ENCODE measurements at places on chromosomes 5 and 9.
A peak's percentile ranks its signal among the peaks of the same experiment; 100 is the strongest.

GRCh38 chr5:174327317-174327864 lies 281.9 kb downstream of the NSG2 start:
- DNase-seq, result peak; percentile 34

- DNase-seq, result no peak
Measured at GRCh38 chr5:67050635-67051034, 146.0 kb downstream of the CD180 start.

GRCh38 chr5:161803-162110 lies 29.5 kb upstream of the LRRC14B start:
- no peak for DNase-seq

DNA sequence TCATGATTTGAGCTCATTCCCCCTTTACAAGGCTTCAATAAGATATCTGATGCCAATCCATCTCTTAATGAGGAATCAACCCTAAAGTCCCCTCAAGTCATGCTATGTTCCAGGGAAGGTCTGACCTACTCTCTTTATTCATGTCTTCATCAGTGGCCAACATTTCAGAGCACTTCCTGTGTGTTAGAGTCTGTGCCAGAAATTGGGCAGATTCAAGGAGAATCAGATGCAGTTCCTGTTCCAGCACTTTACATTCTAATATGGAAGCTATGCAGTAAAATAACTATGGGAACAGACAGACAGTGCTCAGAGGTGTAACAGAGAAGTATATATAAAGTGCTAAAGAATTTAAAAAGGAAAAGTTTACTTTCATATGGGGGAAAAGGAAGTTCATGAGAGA lies 193.4 kb upstream of the NR4A3 start:
- no peak for DNase-seq

DNA sequence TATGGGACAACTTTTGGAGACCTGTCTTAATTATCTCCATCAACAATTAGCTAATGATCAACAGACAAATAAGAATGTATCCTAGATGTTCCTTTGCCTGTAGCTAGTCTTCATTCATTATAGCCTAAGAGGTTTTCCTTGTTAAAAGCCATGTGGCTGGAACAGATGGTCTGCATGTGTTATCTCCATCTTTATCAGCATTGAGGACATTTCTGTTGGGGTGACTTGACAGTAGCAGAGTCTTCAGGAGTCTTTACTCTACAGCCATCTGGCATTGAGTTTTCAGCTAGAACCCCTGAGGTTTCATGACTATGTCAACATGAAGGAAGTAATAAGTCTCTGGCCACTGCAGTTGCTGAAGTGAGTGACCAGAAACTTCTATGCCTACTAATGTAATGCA lies 106.6 kb upstream of the TLE4 start:
- DNase-seq, result no peak

GRCh38 chr9:136669791-136670464 lies 7.2 kb downstream of the EGFL7 start:
- DNase-seq, result no peak

DNA sequence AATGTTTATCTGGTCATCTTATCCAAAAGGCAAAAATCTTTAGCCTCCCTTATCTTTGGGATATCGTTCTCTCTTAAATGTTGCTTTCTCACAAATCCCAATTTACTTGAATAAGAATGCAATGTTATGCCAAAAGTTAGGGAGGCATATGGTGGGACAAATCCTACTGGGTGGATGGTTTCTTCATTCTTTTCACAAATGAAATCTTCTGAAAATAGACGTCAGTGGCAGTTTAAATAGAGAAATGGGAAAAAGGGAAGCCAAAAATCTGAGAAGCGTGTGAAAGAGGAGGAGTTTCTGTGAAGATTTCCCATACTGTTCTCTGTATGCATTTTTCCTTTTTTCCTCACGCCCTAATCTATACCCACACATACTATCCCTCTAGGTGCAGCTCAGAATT lies 2.5 kb upstream of the PCDHAC1 start:
- DNase-seq, result no peak

DNA sequence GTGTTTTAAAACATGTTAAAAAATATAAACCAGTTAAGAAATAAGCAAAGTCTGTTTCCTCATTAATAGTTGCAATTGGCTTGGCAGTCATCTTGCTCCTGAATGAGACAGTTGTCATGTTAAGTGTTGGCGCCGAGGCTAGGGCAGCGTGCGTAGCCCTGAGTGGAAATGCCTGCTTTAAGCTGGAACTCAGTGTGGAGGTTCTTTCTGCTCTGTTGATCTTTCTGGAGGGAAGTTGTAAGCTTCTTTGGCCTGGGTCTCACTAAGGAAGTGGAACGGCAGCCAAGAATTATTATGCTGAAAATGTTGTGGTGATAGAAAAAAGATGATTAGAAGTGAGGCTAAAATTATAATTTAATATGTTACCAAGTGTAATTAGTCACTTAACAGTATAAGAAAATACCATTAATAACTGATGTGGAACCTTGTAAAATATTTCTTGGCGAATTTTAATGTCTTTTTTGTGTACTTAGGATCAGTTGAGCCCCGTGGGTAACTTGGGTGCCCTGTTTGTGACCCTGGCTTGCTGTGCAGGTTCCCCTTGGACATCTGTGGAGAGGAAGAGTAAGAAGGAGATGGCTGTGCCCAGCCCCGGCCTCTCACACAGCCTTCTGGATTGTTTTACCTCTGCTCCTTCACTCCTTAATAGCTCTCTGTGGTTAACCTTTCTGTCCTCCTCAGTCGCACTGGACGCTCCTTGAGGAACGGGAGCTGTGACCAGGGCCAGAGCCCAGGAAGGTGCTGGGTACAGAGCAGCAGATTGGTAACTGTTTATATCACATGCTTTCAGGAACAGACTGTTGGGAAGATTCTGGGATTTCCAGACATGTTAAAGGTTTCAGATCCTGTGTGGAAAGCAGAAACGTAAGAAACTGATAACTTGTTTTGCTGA lies 31.0 kb downstream of the PCBD2 start:
- no peak for DNase-seq
